ENCODE measurements at places on chromosomes 12 and 14.

DNA sequence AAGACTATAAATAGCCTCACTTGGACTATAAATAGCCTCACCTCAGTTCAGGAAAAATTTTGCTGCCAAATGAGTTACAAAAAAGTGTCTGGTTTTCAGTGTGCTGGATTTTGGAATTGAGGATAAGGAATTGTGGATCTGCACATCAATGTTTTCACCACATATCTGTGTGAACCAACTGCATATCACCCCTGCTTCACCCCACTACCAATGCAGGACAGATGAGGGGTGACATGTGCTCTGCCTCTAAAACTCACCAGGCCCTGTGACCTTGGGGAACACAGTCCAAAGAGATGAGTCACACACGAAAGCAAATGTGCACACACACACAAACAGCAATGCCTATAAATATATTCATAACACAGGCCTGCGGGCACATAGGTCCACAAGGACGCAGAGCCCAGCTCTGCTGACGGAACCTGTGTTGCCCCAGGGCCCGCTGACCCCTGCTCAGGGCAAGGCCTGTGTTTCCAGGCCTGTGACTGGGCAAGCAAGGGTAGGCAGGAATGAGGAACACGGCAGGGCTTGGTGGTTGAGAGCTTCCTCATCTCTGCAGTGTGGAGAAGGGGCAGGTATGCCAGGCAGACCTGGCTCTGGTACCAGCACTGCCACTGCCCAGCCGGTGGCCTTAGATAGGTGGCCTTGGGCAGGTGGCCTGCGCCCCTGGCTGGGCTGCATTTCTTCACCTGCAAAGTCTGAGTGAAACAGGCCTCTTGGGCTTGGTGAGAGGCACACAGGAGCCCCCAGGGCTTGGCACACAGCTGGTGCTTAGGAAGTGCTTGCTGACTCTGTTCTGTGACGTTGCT, 82.4 kb downstream of the ARL6IP4 start:
- DNase-seq, result no peak

GRCh38 chr14:61530896-61531295, 164.4 kb upstream of the HIF1A start:
- DNase-seq, result no peak

DNA sequence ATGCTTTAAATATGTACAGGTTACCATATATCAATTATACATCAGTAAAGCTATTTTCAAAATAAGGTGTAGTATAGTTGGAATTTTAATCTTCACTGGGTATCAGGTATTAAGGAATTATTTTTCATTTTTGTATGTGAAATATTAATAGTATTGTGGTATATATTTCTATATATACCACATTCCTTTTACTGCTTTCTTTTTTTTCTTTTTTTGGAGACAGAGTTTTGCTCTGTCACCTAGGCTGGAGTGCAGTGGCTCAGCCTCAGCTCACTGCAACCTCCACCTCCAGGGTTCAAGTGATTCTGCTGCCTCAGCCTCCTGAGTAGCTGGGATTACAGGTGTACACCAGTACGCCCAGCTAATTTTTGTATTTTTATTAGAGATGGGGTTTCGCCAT, 36.6 kb downstream of the BICDL1 start:
- DNase-seq, result no peak

- no peak for DNase-seq
Observed at GRCh38 chr12:86456776-86457175, 200.6 kb upstream of the MGAT4C start.

DNA sequence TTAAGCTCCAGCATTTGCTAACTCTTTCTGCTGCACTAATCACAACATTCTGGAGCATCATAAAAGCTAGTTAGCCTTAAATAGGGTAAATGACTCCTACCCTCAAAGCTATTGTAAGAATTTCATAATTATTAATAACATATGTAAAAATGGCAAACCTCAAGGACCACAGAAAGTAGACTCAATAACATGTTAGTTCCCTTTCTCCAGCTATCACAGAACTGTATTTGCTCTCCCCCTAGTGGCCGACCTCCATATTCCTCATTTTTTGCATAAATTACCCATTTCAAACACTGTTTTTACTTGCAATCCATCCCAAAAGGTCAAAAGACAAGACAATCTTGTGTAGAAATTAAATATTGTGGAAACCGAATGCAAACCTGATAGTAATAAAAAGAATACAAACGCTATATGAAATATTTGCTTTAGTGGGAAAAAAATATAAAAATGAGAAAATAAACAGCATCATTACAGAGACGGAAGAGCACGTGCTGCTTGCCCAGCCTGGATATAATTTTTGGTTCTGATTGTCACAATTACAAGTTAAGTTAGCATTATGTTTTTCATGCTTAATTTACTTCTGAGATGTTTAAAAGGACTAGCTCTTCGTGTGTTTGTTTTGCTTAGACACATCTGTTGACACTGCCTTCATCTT, 97.9 kb downstream of the RERGL start:
- no peak for DNase-seq

GRCh38 chr12:80314741-80315140, 129.3 kb upstream of the PTPRQ start:
- DNase-seq, result no peak

DNA sequence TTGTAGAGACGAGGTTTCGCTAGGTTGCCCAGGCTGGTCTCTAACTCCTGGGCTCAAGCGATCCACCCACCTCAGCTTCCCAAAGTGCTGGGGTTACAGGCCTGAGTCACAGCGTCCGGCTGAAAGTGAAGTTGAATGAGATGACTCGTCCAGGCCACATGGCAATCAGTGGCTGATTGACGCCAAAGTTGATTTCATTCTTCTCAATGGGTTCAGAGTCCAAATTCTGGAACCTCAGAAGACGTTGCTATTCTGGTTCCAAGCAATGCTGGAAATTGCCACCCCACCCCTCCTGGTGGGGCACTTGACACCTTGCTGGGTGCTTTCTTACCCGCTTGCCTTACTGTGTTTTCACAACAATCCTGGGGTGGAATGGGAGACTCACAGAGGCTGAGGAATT, 14.9 kb downstream of the ABCB9 start:
- DNase-seq, result no peak

DNA sequence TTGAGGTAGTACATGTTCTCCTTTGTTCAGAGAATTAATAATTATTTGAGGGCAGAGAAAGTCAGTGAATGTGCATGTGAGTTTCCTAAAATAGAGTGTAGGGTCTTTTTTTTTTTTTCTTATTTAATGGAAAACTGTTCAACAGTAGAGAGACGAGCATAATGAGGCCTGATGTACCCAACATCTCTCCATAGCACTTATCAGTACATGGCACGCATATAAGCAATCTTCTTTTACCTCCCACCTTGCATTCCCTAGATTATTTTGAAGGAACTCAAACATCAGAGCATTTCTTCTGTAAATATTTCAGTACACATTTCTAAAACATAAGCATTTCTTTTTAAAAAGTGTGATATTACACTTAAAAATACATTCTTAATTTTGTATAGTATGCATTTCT, 87.8 kb downstream of the KTN1 start:
- no peak for DNase-seq

GRCh38 chr12:118424884-118425283, 48.5 kb downstream of the SUDS3 start:
- no peak for DNase-seq

DNA sequence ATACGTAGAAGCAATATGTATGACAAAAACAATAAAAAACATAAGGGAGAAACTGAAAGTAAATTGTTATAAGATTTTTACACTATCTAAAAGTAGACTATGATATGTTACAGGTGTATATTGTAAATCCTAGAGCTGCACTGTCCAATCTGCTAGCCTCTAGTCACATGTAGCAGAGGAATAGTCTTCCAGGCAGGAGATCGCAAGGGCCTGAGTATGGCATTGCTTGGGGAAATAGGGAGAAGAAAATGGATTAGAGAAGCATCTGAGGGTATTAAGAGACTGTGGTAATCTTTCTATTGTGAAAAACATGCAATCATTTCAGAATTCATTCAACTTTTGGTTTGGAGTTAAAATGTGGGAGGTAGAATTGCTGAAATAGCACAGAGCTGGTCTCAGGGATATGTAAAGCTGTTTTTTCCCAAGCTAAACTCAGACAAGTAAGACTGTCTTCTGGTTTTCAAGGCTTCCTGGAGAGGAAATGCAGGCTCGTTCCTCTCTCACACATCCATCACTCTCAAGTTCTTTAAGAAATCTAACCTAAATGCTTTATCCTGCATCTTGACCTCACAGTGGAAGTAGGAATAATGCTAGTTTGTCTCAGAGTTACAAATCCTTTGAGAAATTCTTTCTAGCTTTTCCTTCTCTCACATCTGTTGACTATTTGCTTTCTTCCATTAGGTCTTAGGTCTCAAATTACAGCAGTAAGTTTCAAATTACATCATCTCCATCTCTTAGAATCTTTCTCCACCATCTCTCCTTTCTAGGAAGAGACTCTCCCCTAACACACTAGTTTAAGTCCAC, 7.6 kb upstream of the CCDC184 start:
- DNase-seq, result no peak

DNA sequence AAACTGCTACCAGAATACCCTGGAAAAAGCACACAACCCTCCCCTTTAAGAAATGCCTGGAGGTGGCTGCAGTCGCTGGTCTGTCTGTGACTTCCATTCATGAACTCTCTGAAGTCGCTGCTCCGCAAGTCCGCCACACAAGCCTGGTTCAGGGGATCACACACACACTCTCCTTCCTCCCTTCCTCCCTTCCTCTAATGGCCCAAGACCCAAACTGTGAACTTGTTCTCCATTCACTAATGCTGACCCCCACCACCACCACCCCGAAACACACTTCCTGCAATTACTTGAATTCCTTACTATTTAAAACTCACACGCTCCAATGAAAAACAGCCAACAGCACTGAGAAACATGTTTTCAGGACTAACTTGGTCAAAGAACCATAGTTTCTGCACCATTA, 1.0 kb upstream of the LMO3 start:
- DNase-seq, result no peak

GRCh38 chr12:107526555-107527180, 158.9 kb upstream of the PWP1 start:
- DNase-seq, result no peak

Data from activated T-cell treated with anti-CD3 and anti-CD28 coated beads for 48 hours (primary cell).